Brain pericyte (primary cell): ENCODE measurements at places on chromosomes 2 and 18.

GRCh38 chr2:239363946-239364637 lies 36.7 kb downstream of the HDAC4 start:
- no peak for DNase-seq

GRCh38 chr2:86037141-86037794 lies 68.4 kb downstream of the POLR1A start:
- peak; percentile 54 for DNase-seq

DNA sequence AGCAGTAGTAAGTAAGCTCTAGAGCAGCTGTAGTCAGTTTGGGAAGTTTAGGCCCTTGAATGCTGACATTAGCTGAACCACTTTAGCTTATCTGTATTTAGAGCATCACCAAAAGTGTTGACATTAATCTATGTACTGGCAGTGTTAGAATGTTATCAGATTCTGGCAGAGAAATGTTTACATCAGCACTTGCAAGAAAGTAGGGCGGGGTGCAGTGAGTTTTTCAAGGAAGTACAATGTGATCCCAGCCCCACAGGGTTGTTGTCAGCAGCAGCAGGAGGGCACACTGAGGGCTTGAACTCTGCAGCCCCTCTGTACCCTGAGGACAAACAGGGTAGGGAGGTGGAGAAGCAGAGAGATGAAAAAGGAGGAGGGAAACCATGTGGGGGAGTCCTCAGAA lies 35.5 kb upstream of the RMP24 start:
- DNase-seq, result no peak

GRCh38 chr2:29844713-29845326 lies 76.6 kb downstream of the ALK start:
- no peak for DNase-seq
